Stimulated activated CD8-positive, alpha-beta memory T cell treated with anti-CD3 and anti-CD28 coated beads, Interleukin-2, amount 100 ng/mL, for 48 hours (primary cell): ENCODE measurements at places on chromosomes 16 and 17.

DNA sequence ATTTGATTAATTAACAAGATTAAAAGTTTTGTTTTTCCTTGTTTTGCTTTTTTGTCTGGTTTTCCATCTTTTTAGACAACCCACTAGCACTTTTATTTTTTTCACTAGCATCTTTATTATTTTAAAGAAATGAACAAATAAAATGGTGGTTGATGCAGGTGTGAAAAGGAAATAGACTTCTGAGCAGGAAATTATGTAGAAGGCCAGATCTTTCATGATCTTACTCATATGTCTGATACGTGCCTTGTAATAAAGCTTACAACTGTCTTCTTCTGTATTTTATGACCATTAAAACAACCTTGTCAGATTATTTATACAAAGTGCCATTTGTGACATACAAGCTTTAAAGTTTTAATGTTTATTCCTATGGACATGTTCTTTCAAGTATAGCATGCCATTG lies 6.3 kb downstream of the SLFN12L start:
- no peak for DNase-seq

DNA sequence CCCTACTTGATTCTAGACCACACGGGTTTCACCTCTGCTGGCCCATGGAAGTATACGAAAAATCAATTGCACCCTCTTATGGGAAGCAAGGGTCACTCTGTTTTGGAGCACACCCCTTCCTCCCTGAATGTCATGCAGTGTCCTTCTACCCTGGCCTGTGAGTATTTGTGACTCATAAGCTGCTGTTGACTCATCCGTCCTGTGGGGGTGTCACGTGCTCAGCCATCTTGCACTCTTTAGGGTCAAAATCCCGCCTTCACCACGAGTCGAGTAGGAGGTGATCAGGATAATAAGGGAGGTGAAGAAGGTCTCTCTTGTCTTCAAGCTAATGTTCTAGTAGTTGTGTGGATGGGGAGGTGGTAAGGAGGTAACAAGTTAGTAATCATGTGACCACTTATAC lies 341.0 kb upstream of the EEF2KMT start:
- DNase-seq = no peak

GRCh38 chr16:29898804-29899515 lies 390 bp downstream of the SEZ6L2 start:
- no peak for DNase-seq

DNA sequence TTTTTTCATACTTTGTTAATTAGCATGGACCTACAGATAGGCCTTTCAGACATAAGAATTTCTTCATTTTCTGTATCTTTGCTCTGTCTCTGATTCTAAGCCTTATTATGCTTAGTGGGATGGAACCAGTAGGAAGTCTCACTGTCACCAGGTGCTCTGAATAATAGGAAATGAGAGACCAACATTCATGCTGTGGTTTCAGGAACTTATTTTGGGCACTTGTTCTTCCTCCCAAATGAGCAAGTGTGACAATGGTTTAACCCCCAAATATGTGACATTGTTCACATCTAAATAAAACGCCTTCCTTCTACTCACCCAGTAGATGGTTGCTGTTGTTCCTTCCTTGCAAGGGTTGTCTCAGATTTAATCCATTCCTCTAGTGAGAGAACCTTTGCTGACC lies 100.2 kb downstream of the SYCE1L start:
- no peak for DNase-seq

DNA sequence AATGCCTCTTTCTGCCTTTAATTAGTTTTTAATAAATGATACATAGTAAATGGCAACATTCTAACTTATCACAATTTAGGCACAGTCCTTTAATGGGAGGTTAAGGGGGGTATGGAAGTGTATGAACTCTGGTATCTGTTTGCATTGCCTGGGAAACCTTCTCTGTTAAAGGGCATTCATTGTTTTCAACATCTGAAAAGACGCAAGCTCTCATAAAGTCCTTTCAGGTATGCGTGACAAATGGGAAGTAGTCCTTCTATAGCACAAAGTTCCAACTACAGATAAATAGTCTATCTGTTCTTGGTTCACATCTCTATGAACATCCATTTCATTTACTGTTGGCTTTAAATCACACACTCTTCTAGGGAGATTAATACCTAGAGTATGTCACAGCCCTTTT lies 298.0 kb upstream of the PMFBP1 start:
- no peak for DNase-seq

- no peak for DNase-seq
Observed at GRCh38 chr16:20976576-20976975, 76.0 kb downstream of the LYRM1 start.

DNA sequence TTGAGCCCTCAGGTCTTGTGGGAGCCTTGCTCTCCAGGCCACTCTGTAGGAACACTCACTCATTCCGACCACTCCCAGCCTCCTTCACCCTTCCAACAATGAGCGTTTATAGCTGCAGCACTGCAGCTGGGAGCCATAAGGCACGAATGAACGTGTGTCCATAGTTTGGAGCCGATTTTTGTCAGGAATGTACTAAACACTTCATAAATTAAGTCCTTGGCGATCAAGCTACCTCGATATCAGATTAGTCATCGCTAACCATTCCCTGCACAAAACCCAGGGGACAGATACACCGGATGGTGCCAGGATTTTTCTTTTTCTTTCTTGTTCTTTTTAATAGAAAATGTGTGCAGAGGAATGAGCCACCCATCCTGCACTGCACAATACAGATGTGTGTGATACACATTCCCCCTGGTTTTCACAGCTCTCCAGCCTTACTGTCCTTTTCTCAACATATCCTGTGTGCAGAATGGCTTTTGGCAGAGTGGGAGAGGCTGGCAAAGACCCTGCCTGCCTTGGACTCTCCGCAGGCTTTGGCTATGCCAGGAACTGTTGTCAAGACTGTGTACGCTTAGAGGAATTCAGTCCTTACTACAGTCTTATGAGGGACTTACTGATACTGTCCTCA lies 68.4 kb upstream of the ELAC2 start:
- DNase-seq = no peak

- no peak for DNase-seq
Observed at GRCh38 chr17:33204701-33205100, 88.4 kb downstream of the ASIC2 start.

DNA sequence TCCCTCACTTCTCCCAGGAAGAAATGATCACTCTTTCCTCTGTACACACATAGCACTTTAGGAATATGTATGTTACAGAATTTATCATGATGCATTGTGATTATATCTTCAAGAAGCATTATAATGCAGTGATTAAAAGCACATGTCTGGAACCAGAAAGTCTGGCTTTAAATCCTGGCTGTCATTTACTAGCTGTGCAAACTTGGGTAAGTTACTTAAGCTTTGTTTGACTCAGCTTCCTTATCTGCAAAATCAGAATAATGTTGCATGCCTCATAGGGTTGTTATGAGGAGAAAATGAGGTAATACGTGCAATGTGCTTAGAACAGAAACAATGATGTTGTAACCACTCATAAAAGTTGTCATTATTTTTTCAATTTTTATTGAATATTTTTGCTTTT lies 156.3 kb upstream of the ZKSCAN2 start:
- no peak for DNase-seq

- DNase-seq = no peak
Observed at GRCh38 chr17:55748841-55749240, 2.0 kb upstream of the PCTP start.

- DNase-seq = no peak
Observed at GRCh38 chr17:81030741-81031565, 4.0 kb upstream of the BAIAP2 start.

DNA sequence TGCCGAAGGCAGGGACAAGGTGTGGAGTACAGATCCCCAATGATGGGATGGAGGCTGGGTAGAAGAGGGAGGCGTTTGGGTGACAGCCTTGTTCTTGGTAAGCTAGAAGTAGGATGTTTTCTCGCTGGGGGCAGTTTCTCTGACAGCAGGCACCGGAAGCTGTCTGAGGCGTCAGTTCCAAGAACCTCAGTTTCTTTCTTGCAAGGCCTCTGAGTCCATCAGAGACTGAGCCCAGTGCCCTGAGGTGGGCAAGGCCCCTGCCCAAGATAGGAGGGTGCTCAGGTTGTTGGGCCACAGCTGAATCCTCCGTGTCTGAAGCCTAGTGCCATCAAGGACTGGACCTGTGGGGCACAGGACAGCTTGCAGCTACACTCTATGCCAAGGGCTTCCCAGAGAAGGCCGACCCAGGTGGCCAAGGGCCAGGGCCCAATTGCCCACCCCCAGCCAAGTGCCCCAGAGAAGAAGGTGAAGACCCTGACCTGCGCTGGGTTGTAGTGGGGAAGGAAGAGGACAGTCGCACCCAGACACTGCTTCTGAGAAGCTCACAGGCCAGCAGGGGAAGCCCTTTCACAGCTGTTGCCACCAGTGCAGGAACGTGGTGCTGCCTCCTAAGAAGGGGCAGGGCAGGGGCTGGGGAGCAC lies 13.1 kb downstream of the CYB5D2 start:
- no peak for DNase-seq

GRCh38 chr16:78972986-78973385 lies 627.6 kb downstream of the MAF start:
- DNase-seq = no peak

DNA sequence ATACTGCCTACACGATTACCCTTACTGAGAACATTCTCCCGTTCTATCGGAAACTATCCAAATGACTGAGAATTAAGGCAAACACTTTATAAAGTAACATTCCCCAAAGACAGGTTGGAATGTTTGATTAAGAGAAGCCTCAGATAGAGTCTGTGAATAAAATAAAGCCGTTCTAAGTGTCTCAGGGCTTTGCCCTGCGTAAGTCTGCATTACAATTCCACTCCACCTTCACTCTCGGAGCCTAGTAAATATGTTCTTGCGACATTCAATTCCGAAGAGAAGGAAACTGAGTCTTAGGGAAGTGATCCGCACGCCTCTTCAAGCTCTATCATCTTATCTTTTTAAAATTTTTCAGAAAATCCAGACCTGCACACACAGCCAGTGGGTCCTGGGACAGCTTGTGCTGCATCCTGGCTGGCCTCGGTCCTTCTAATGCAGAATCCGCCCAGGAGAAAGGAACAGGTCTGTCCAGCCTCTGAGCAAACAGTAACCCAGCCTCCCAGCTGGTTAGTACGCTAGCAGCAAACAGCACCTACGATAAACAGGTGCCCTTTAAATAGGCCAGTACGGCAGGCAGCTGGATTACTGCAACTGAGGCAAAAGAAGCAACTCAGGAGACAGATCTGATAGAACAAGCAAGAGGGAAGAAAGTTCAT lies 254.1 kb upstream of the IRX3 start:
- DNase-seq = no peak

- no peak for DNase-seq
Observed at GRCh38 chr16:77304877-77305276, 105.7 kb downstream of the SYCE1L start.

DNA sequence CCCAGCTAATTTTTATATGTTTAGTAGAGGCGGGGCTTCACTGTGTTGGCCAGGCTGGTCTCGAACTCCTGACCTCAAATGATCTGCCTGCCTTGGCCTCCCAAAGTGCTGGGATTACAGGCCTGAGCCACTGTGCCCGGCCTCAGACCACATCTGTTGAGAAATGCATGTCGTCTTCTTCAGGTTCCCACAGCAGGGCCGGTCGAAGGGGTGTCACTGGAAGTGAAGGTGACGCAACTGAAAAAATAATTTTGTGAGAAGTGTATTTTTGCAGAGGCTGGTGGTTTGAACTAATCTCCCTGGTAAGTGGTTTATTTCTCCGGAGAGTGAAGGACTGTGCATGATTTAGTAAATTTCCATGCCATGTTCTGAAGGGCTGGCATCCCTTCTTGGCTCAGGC lies 33.4 kb upstream of the IL34 start:
- DNase-seq = no peak

- no peak for DNase-seq
Observed at GRCh38 chr17:81162491-81162890, 2.8 kb upstream of the PVALEF start.

GRCh38 chr17:72590882-72591281 lies 470.1 kb downstream of the SOX9 start:
- DNase-seq = no peak

GRCh38 chr16:85571813-85572619 lies 41.1 kb upstream of the GSE1 start:
- no peak for DNase-seq

DNA sequence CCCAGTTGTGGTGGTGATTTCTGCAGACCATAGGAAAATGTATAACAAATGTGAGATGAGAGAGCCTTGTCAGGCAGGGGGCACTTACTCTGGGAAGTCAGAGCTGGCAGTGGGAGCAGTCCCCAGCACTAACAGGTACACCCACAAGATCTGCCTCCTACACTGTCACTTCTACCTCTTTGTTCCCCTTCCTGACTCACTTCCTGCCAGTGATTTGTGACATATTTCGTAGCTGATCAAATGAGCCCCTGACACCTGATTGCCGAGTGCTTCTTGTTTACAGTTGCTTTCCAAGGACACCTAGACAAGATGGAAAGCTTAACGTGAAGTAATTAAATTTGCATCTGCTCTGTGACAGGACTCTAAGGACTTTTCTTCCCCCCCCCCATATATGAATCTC lies 40.5 kb downstream of the FTO start:
- DNase-seq = no peak

DNA sequence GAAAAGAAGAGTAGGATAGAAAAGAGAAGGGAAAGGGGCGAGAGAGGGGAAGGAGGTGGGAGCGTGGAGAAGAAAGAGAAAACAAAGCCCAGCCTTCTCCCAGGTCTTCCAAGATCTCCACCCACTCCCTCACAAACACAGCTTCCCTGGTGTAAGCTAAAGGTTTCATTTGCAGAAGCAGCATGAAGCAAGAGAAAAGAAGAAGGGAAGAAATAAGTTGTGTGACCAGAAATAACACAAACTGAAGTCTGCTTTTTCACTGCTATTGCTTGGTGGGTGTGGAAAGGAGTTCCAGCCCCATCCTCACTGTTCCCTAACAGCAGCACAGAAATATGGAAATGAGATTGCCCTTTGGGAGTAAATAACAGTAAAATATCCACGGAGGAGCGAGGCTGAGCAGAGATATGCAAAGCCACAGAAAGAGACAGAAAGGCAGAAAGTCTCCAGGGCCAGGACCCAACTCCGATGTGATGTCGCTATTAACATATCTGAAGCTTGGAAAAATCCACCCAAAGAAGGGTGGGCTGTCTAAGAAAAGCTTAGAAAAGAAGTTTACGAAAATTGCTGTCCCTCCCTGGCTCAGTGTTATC lies 10.3 kb upstream of the GAS7 start:
- no peak for DNase-seq

GRCh38 chr16:22174642-22175041 lies 12.3 kb downstream of the SDR42E2 start:
- DNase-seq = no peak

GRCh38 chr17:45755050-45755449 lies 29.1 kb upstream of the CRHR1 start:
- DNase-seq = no peak

GRCh38 chr16:88069397-88070168 lies 118.3 kb downstream of the BANP start:
- no peak for DNase-seq
